Muscle of leg (tissue), 16 donors: ENCODE measurements at places on chromosomes 16 and 17. TPM values are rescaled to one million over a fixed set of nuclear protein-coding genes. Genes with fewer than 3 reads are reported as not detected.

Gene NPIPB2
- total RNA-seq: 2.5 TPM

Gene PRSS33
- total RNA-seq: not detected

- H3K27ac ChIP-seq: no peak overlapping the region
- H3K4me3 ChIP-seq: no peak overlapping the region
- H3K27me3 ChIP-seq: peaks cover 8% of the 10 kb centered on the region
- DNase-seq: no peak
Measured at GRCh38 chr16:22646948-22647556, 136.4 kb downstream of the NPIPB5 start.

DNA sequence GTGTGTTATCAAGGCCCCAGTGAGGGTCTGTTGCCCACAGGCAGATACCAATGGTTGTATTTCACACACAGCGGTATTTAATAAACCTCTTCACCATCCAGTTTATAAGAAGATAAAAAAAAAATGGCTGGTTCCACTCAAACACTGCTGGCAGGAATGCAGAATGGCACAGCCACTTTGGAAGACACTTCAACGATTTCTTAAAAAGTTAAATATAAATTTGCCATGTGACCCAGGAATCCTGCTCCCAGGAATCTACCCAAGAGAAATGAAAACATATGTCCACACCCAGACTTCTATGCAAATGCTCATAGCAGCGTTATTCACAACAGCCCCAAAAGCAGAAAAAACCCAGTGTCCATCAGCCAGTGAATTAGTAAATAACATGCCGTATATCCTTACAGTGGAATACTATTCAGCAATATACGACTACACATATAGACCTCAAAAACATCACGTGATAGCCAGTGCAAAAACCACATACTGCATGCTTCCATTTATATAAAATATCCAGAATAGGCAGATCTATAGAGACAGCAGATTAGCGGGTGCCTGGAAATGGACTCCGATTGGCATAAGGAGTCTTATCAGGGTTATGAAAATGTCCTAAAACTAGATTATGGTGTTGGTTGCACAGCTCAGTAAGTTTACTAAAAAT is 38.7 kb downstream of the XYLT1 start:
- peaks cover 13% of the 10 kb centered on the region for H3K4me1 ChIP-seq
- no peaks in the 10 kb centered on the region for H3K27me3 ChIP-seq
- no peak overlapping the region for H3K4me3 ChIP-seq
- DNase-seq: no peak
- no peak overlapping the region for H3K27ac ChIP-seq

GRCh38 chr17:44115585-44116415 is 7.6 kb downstream of the HDAC5 start:
- no peak overlapping the region for H3K4me3 ChIP-seq
- DNase-seq: no peak
- H3K36me3 ChIP-seq: peaks cover 44% of the 10 kb centered on the region

GRCh38 chr16:77402672-77403071 is 32.2 kb downstream of the ADAMTS18 start:
- H3K4me1 ChIP-seq: no peaks in the 10 kb centered on the region
- no peaks in the 10 kb centered on the region for H3K36me3 ChIP-seq
- no peak overlapping the region for H3K27ac ChIP-seq
- no peak for DNase-seq

- no peaks in the 10 kb centered on the region for H3K36me3 ChIP-seq
- no peak overlapping the region for H3K27ac ChIP-seq
- DNase-seq: no peak
- no peaks in the 10 kb centered on the region for H3K4me1 ChIP-seq
Measured at GRCh38 chr17:35214631-35215273, 20.6 kb upstream of the SLC35G3 start.

- no peaks in the 10 kb centered on the region for H3K27me3 ChIP-seq
- H3K27ac ChIP-seq: no peak overlapping the region
- H3K4me3 ChIP-seq: no peak overlapping the region
- H3K4me1 ChIP-seq: peaks cover 4% of the 10 kb centered on the region
Measured at GRCh38 chr16:15606518-15607220, 36.3 kb downstream of the MARF1 start.
